ENCODE measurements at places on chromosomes 13 and 19.

DNA sequence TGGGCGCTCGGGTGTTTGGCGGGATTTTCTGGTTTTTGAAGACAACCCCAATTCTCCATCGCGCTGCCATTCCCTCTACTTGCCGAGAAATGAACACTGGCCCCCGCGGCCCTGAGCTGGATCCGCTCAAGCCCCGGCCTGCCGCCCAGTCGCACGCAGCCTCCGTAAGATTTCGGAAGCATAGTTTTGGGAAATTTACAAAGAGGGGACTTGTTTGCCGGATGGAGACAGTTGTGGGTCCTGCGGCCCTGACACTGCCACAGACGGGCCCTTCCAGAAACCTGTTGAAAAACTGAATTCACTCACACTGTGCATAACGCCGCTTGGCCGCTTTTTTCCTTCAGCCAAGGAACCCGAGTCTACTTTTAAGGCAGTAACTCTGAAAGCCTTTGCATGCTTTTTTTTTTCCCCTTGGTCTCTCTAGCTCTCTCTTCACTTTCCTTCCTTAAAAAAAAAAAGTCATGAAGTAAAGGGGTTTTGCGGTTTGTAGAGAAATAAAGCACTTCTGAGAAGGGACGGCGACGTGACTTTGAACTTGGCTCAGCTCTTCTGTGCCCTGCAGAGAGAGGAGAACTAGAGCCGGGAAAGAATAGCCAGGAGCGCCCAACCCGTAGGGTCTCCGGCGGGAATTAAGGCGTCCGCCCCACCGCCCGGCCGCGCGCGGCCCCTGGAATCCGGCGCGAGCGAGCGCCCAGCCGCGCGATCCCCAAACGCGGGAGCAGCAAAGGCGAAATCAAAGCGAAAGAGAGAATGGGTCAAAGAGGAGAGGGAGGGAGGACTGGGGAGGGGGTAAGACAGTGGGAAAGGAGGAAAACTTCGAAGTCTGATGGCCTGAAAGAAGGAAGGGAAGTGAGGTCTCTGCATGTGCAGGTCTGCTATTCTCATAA lies 3.4 kb upstream of the ZIC2 start:
- no peak for DNase-seq

GRCh38 chr13:40379196-40379595 lies 287.2 kb downstream of the FOXO1 start:
- DNase-seq = no peak

- no peak for DNase-seq
Measured at GRCh38 chr19:8143041-8143440, 6.4 kb downstream of the FBN3 start.

DNA sequence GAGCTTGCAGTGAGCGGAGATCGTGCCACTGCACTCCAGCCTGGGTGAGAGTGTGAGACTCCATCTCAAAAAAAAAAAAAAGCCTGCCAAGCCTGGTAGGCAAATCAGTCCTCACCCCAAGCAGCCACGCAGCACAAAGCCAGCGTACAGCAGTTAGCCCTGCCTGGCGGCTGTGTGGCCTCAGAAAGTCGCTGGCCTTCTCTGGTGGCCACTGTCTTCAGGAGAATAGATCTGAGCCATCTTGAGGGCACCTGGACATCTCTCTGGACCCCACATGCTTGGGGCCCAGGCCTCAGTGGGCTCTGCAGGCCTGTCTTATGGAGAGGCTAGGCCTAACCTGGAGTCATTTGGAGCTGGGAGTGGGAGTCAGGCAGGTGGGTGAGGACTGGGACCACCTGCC lies 23.0 kb downstream of the PIAS4 start:
- no peak for DNase-seq

DNA sequence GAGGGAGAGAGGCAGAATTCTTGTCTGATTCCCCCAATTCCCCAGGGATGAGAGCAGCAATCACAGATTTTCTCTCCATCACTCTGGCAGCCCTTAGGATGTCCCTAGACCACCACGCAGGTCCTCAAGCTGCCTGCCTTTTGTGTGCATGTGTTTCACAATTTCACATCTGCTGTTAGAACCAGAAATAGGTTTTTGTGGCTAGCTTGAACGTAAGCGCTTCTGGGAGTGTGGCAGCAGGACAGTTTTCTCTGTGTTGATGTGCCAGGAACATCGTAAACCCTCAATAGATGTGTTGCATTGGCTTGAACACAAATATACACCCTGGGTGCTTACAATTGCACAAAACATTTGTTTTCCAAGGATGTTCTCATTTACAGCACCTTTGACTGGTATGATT lies 78.8 kb upstream of the TMTC4 start:
- no peak for DNase-seq

GRCh38 chr13:100534911-100535310 lies 53.7 kb downstream of the GGACT start:
- no peak for DNase-seq

- DNase-seq = no peak
Measured at GRCh38 chr19:31492050-31492449, 142.8 kb upstream of the TSHZ3 start.

GRCh38 chr19:7860714-7861618 lies 13.2 kb downstream of the PRR36 start:
- DNase-seq = no peak

DNA sequence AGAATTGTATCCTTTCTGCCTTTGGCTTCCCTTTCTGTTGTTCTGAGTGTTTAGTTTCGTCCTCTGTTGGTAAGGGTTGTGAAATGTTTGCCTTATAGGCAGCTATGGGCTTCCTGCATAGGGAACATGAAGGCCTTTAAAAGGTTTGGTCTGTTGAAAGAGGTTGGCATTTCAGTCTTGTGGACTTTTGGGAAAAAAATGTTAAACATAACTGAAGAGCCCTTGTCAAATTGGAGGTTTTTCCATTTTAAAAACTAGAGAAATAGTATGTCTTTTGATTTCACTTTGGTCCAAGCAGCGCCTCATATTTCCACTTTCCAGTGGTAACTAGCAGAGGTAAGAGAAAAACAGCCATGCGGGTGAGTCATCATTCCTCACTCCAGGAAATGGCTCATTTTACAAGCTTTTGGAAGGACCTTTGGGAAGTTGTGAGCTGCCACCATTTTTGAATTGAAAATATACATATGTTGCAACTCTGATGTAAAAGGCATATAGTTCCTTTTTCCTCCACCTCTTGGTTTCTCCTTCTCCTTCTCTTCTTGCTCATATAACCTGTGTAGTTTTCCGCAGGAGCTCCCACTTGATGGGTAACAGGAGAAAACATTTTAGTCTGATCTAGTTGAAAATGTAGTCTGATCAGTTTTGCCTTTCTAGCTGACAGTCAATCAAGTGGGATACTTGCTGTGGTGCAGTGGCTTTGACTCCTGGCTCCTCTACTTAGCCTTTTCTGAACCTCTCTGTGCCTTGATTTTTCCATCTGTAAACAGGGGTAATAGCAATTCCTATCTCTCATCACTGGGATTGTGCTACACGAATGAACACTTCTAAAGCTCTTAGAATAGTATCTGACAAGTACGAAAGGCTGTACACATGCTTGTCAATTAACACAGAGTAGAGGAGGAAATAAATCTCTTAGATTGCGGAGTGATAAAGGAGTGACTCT lies 23.0 kb downstream of the GPC6 start:
- DNase-seq = no peak

- DNase-seq = no peak
Measured at GRCh38 chr19:1356508-1356865, 27.2 kb upstream of the NDUFS7 start.

DNA sequence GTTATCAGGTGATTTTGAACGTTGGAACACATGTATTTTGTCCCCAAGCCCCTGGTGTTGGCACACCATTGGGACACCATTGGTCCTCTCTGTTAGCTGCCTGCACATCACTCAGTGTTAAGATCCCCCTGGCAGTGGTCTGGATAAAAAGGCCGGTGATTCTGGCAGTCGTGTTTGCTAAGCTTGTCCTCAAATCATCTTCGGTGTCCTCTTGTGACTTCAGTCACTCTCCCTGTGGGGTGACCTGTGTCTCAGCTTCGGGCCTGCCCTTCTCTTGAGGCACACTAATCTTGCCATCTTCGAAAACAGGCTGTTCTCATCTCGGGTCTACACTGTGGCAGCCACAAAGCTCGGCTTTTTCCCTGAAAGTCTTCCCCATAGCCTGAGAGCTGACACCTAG lies 127.1 kb downstream of the ZIC5 start:
- no peak for DNase-seq

GRCh38 chr13:39233519-39233918 lies 195.3 kb downstream of the NHLRC3 start:
- DNase-seq = no peak

DNA sequence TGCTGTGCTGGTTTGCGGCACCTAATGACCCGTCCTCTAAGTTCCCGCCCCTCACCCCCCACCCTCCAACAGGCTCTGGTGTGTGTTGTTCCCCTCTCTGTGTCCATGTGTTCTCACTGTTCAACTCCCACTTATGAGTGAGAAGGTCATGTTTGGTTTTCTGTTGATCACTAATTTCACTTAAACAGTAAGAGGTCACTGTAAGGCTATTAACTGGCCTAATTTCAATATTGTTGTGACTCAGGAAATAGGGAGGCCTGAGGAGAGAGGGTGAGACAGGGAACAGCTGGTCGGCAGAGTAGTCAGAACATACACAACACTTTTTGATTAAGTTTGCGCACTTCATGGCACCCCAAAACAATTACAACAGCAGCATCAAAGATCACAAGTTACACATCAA lies 15.6 kb downstream of the TUBGCP3 start:
- no peak for DNase-seq

GRCh38 chr13:91072486-91072885 lies 275.0 kb upstream of the MIR17HG start:
- no peak for DNase-seq

DNA sequence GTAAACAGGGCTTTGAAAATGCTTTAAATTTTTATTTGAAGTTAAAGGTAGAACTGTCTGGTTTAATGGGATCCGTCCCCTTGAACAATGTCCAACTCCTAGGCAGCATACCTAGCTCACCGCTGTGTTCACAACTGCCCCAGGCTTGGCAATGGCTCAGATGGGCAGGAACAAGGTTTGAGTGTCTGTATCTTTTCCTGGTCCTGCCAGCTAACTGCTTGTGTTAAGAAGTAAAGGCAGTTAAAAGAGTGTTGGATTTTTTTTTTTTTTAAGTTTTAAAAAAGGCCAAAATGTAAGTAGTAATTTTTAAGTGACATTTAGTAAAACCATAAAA lies 66.7 kb upstream of the FNDC3A start:
- DNase-seq = no peak

DNA sequence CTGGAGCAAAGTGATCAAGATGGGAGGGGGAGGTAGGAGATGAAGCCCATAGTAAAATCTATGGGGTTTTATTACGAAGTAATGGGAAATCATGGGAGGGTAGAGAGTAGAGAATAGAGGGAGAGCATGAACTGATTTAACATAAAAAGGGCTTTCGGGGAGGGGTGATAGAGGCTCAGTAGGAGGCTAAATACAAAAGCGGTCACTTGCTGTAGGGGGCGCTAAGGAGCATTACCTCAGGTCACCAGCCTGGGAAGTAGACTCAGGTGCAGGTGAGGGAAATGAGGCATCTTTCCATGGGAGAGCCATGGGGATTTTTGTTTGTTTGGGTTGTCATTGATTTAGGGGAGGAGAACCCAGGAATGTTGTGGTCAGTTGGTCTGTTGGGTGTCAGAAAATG lies 14.1 kb downstream of the KRTDAP start:
- no peak for DNase-seq

GRCh38 chr19:13017306-13018034 lies 22.2 kb downstream of the NFIX start:
- no peak for DNase-seq

GRCh38 chr19:46605356-46605821 lies 4.3 kb downstream of the CALM3 start:
- DNase-seq = no peak

GRCh38 chr19:15635016-15635805 lies 5.5 kb upstream of the CYP4F3 start:
- no peak for DNase-seq

- DNase-seq = no peak
Measured at GRCh38 chr19:31146546-31147183, 202.6 kb downstream of the TSHZ3 start.

DNA sequence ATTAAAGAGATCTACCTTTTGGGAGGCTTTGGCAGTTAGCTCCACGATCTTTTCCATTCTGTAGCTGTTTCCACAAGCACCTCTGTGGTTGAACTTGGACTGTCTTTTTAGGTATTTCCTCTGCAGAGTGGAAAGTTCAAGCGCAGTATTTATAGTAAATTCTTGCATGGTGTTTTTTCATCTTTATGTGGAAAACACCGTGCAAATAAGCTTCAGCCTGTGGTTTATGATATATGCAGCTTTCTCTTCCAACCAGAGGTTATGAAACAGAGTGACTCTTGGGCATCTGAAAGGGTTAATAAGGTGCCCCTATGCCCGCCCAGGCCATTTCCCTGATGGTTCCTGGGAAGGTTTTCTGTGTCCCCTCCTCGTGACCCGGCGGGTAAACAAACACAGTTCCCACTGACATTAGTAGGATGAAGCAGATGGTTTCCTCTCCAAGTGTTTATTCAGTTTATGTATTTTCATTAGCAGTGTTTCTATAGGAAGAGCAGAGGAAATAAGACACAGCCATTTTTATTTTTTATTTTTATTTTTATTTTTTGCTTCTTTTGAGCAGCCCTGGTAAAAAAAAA lies 39.7 kb upstream of the RNF113B start:
- no peak for DNase-seq

DNA sequence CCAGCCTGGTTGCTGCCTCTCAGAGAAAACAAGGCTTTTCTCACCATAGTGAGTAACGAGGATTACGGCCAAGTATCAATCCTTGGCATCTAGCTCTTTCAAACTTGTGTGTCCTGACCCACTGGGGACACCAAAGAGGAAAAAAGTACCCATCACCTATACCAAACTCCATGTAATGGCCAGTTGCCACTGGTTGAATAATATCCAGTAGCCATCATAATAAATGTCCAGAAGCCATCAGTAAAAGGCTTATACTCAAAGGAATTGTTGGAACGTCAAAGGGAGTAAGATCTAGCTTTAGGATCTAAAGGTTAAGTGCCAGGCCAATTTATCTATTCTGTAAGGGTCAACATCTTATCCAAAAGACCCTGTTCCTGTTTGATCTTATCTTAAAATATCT lies 91.1 kb downstream of the PTPRS start:
- DNase-seq = no peak

DNA sequence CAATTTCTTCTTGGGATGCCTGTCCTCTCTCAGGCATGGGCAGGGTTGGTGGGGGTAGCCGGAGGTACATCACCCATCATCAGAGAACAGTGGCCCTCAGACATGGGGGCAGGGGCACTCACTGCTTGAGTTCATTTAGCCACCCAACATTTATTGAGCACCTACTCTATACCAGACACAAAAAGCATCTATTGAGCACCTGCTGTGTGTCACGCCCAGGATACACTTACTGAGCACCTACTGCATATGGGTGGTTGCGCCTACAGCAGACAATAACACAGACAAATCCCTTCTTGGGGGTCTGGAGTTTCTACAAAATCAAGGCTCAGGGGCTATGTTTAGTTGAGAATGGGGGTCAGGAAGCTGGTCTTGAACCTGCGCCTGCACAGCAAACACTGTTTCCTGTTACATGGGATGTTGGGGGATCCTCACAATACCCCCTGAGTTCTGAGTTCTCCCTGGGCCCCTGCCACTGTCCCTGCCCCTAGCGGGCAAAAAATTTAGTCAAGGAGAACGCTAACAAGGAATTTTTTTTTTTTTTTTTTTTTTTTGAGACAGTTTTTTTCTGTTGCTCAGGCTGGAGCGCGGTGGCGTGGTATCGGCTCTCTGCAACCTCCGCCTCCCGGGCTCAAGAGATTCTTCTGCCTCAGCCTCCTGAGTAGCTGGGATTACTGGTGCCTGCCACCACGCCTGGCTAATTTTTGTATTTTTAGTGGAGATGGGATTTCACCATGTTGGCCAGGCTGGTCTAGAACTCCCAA lies 11.6 kb downstream of the RCN3 start:
- no peak for DNase-seq

GRCh38 chr13:77918391-77919245 lies at the start of gene EDNRB:
EDNRB (minus strand) TSS chr13:77918831; CDS start chr13:77918573, 258 bp downstream.
- DNase-seq = no peak

- DNase-seq = no peak
Measured at GRCh38 chr13:52815330-52815729, 33.1 kb downstream of the PCDH8 start.

Measured in GM20000 (cell line).